ENCODE measurements at places on chromosomes 6 and 20. TPM values are rescaled to one million over a fixed set of nuclear protein-coding genes. Genes with fewer than 3 reads are reported as not detected.
A peak's percentile ranks its signal among the peaks of the same experiment; 100 is the strongest.

The PRPH2 gene
- 0.79 TPM for total RNA-seq

The MYBL2 gene
- 19.2 TPM for total RNA-seq

The BPIFA1 gene
- total RNA-seq, result not detected

The ATAT1 gene
- 7.9 TPM for total RNA-seq

The TREM1 gene
- 24.9 TPM for total RNA-seq

The C20orf202 gene
- 2.9 TPM for total RNA-seq

The MAP3K5 gene
- total RNA-seq, result 55.0 TPM

The ZC2HC1B gene
- total RNA-seq, result not detected

The ID4 gene
- total RNA-seq, result 19.6 TPM

GRCh38 chr6:164124473-164124872 lies 710.0 kb downstream of the QKI start:
- H3K27me3 ChIP-seq, result no peaks in the 10 kb centered on the region
- no peak overlapping the region for H3K27ac ChIP-seq
- DNase-seq, result peak; percentile 49
- no peaks in the 10 kb centered on the region for H3K36me3 ChIP-seq

- H3K36me3 ChIP-seq, result no peaks in the 10 kb centered on the region
- no peaks in the 10 kb centered on the region for H3K27me3 ChIP-seq
- H3K4me3 ChIP-seq, result no peak overlapping the region
- DNase-seq, result no peak
- H3K4me1 ChIP-seq, result no peaks in the 10 kb centered on the region
Measured at GRCh38 chr6:79604583-79605037, 26.5 kb upstream of the SH3BGRL2 start.

- no peaks in the 10 kb centered on the region for H3K36me3 ChIP-seq
- H3K4me3 ChIP-seq, result no peak overlapping the region
- H3K4me1 ChIP-seq, result no peaks in the 10 kb centered on the region
Measured at GRCh38 chr6:25655723-25656122, 3.7 kb downstream of the SCGN start.

GRCh38 chr20:38893056-38893564 lies 33.1 kb upstream of the FAM83D start:
- H3K4me1 ChIP-seq, result peaks cover 10% of the 10 kb centered on the region
- H3K27ac ChIP-seq, result peak overlapping the region; percentile 77
- H3K27me3 ChIP-seq, result no peaks in the 10 kb centered on the region

- DNase-seq, result no peak
- no peaks in the 10 kb centered on the region for H3K4me1 ChIP-seq
- H3K4me3 ChIP-seq, result no peak overlapping the region
Measured at GRCh38 chr6:158076548-158076947, 91.5 kb downstream of the SERAC1 start.

GRCh38 chr6:25006565-25007001 lies 70.8 kb upstream of the RIPOR2 start:
- no peaks in the 10 kb centered on the region for H3K36me3 ChIP-seq
- H3K4me3 ChIP-seq, result no peak overlapping the region
- peak; percentile 87 for DNase-seq
- H3K27ac ChIP-seq, result peak overlapping the region; percentile 97

DNA sequence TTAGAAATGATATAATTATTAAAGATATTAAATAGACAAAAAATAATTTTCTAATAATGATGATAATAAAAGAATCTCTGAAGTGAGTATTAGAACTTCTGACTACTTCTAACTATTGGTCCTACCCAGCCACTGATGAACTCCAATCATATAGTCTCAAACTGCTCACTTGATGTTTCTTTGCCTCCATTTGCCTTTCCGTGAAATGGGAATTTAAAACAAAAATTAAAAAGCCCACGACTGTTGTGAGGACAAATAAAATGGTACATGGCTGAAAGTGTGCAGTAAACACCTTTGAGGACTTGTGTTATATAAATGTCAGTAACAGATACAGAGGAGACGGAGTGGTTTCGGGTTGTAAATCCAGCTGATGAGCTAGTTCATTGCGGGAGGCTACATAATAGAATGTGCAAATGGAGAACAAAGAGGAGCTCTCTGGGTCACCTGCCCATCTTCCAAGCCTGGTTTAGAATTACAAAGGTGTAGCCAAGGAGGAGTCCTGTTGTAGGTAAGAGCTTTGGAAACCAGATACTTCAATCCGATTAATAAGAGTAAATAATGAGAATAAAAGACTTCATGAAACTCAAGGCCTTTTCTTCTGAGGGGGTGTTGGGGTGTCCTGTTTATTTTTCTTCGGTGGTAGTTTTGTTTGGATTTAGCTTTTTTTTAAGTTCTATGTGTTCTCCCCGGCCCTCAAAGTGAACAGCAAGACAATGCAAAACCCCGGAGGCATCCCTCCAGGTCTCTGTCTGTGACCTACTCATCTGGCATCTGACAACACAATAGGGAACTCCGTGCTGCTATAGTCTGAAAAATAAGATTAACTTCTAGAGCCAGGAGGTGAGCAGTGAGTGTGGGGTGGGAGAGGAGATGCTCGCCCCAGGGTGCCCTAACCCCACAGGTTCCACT lies 4.4 kb upstream of the PXDC1 start:
- H3K4me1 ChIP-seq, result peaks cover 6% of the 10 kb centered on the region
- H3K36me3 ChIP-seq, result no peaks in the 10 kb centered on the region
- peak overlapping the region; percentile 72 for H3K27ac ChIP-seq

DNA sequence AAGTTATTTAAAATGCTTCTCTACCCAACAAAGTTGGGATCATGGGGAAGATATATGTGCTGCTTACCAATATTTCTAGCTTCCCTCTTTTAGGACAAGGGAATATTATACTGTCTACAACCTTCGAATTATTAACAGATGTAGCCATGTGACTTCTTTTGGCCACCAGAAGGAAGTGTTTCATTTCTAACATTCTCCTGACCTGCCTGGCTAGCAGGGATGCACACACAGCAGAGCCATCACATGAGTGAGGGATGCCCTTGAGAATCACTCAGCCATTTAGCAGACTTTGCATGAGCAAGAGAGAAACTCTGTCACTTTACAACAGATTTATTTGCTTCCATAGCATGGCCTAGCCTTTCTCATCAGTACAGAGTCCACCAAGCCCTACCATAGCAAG lies 230.7 kb upstream of the MARCKS start:
- H3K36me3 ChIP-seq, result no peaks in the 10 kb centered on the region
- no peak overlapping the region for H3K27ac ChIP-seq
- peaks cover 58% of the 10 kb centered on the region for H3K4me1 ChIP-seq
- H3K27me3 ChIP-seq, result no peaks in the 10 kb centered on the region

DNA sequence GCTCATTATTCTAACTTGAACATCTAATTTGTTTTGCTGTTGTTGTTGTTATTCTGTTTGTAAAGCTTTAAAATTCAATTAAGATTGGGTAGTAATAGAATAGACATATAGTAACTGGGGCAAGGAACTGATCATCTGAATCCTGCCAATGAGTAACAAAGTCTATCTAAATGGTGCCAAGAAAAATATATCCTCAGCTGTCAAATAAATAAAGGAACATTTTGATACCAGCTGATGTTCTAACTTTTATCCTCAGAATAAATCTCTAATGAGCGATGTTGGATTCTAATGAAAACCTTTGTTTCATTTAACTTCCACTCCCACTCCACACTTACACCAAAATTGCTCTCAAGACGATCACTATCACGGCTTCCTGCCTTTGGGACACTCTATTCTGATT lies 210.9 kb downstream of the TINAG start:
- H3K4me3 ChIP-seq, result no peak overlapping the region
- no peak overlapping the region for H3K27ac ChIP-seq
- no peaks in the 10 kb centered on the region for H3K36me3 ChIP-seq
- H3K27me3 ChIP-seq, result no peaks in the 10 kb centered on the region
- no peak for DNase-seq

DNA sequence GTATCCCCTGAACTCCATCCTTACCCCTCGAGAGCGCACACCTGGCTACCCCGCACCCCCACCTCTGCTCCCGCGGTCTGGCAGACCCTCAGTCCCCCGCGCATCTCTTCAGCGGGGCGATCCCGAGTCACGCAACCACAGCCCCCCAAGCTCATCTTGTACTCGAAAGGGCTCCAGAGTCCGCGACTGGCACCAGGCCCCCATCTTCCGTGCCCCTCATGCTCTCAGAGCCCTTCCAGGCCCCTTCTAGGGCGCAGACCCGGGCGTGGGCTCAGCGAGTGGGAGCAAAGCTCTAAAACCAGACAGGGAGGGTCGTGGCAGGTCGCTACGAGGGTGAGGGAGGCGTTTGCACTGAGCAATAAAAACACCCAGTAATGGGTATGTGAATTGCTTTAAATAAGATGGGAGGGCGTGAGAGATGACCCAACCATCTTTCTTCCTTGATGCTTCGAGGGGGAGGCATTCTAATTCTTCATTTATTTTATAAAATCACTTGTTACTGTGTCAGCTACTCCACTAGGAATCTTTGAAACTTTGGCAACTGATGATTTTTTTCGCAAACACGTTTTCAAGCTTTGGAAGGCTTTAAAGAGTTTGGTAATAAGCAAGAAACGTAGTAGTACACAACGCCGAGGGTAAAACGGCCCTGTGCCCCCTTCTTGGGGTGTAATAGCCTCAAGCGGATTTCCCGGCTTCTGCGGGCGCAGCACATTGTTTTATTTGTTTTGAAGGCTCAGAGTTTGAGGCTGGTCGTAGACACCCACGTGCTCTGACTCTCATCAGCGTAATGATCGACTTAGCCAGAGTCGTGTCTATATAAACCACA lies 42.6 kb upstream of the SUPT3H start:
- peak; percentile 77 for DNase-seq
- peaks cover 2% of the 10 kb centered on the region for H3K27me3 ChIP-seq
- no peaks in the 10 kb centered on the region for H3K36me3 ChIP-seq
- no peak overlapping the region for H3K27ac ChIP-seq

DNA sequence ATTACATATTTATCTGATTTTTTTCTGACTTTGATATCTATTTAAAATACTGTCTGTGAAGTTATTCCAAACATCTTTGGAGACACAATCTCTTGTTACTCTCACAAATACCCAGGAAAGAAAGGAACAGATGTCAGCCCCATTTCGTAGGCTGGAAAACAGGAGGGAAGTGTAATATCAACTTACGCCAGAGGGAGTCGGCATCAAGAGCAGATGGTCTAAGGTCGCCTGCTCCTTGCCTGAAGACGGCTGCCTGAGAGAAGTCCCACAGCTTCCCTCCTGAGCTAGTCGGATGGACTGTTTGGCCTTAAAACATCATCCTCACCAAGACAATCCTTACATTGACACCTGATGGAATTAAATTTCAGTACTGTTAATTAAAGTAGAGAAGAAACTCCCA lies 13.4 kb downstream of the CST7 start:
- H3K27me3 ChIP-seq, result no peaks in the 10 kb centered on the region
- H3K27ac ChIP-seq, result no peak overlapping the region
- H3K4me1 ChIP-seq, result peaks cover 5% of the 10 kb centered on the region
- no peak overlapping the region for H3K4me3 ChIP-seq
- no peak for DNase-seq

GRCh38 chr6:158803733-158804143 lies 15.4 kb downstream of the EZR start:
- no peaks in the 10 kb centered on the region for H3K27me3 ChIP-seq
- H3K4me3 ChIP-seq, result peak overlapping the region; percentile 29
- peaks cover 98% of the 10 kb centered on the region for H3K4me1 ChIP-seq

- no peak overlapping the region for H3K27ac ChIP-seq
- H3K4me3 ChIP-seq, result no peak overlapping the region
- no peaks in the 10 kb centered on the region for H3K36me3 ChIP-seq
- no peaks in the 10 kb centered on the region for H3K4me1 ChIP-seq
Measured at GRCh38 chr6:109260126-109260525, 122.1 kb downstream of the CD164 start.

DNA sequence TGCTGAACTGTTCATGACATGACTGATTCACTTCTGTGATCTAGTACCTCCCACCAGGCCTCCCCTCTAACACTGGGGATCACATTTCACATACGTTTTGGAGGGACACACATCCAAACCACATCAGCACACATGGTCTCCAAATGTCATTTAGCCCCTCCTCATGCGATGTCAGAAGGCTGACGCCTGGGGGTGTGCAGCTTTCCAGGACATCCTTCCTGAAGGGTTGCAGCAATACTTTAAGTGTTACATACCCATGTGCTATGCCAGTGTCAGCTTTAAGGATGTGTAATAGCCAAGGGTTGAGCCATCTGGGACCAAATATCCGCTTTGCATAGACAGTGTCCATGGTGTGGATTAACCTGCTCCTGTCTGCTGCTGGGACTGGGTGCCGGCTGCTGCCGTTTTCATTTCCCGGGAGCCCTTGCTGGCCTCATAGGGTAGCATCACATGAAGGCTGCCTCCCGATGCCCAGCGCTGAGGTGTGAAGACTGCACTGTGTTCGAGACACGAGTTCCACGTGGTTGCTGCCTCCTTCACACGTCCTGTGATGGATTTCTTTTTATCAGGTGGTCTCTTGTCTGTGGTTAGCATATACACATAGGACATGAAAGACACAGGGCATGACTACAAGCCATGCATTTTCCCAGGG lies 219.0 kb downstream of the THBS2 start:
- no peaks in the 10 kb centered on the region for H3K4me1 ChIP-seq
- no peaks in the 10 kb centered on the region for H3K27me3 ChIP-seq
- no peak overlapping the region for H3K4me3 ChIP-seq
- no peak overlapping the region for H3K27ac ChIP-seq
